Body of pancreas (tissue), 4 donors: ENCODE measurements at places on chromosomes 13 and 19.

DNA sequence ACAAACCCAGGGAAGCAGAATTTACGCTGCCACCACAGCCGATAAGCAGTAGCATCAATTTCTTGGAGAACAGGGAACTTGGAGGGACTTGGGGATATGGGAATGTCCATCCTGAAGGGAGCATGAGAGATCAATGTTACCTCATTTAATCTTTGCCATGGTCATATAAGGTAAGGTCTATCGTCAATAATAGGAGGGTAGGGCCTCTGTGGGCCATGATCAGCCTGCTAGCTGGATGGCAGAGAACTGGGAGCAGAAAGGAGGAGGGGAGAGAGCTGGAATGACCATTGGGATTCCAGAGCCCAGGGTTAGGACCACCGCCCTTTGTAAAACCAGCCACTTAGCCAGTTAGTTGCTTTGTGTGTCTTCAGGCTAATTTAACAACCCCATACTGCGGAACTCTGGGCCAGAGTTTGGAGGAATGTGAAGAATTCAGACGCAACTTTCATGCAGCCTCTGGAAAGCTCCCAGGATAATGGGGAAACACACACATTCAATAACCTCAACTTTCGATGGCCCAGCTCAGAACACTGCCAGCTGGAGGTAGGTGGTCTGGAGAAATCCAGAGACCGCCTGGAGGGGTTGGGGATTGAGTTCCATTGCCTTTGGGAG, 40.3 kb downstream of the ZNF557 start:
- peak; percentile 46 for DNase-seq

GRCh38 chr13:46717856-46718255, 79.1 kb downstream of the ESD start:
- DNase-seq = no peak

- peak; percentile 95 for DNase-seq
These were observed 29.3 kb upstream of the NANOS3 start for GRCh38 chr19:13847407-13848339.

GRCh38 chr19:7217861-7218260, 76.4 kb downstream of the INSR start:
- no peak for DNase-seq

GRCh38 chr13:22311734-22312404, 641.0 kb downstream of the FGF9 start:
- DNase-seq = peak; percentile 8

- peak; percentile 55 for DNase-seq
These were observed 8.1 kb downstream of the STK11 start for GRCh38 chr19:1213391-1214286.

DNA sequence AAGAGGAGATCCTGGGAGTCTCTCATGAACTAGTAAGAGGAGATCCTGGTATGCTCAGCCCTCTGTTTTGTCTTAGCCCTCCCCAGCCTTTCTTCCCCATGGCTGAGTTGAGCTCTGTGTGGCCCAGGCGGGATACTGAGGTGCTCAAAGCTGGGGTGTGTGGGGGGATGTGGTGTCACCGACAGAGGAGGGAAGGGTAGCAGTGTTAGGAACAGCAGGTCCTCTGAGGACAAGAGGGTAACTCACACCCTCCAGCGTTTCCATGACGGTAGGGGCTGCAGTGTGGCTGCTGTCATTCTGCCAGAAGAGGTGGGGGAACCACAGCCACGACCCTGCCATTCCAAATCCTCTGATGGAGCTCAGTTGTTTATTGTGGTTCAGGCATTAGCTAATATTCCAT, 691 bp downstream of the KIR2DL4 start:
- DNase-seq = no peak

DNA sequence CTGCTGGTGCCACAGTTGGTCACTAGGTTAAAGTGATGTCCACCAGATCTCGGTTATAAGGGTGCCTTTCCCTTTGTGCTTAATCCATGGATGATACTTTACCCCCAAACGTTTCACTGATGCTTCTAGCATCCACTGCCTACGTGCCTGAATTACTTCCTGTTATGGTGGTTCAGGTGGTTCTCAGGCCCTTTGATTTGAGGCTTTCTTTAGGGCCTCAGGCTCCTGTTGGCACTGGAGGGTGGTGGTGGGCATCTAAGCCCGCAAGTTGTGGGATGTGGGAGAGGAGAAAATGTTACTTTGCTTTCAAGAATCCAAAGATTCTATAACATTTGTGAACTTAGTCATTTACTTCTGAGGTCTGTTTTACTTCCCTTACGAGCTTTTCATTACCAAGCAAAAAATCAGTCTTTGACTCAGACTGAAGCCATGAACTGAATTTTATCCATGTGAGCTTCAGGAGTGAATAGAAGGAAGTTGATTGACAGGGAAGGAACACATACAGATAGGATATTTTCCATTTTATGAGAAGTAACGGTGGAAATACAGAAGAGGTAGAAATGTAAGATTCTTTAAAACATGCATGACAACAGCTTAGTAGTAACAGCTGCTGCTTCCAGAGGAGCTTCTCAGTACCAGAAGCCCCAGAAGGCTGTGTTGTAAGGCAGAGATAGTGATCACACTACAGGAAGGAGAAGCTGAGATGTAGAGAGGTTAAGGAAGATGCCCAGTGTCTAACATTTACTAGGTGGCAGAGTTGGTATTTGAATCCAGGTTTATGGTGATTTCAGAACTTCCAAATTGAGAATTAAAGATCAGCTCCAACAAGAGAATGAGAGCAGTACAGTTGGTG, 65.0 kb downstream of the ARHGEF7 start:
- DNase-seq = no peak

DNA sequence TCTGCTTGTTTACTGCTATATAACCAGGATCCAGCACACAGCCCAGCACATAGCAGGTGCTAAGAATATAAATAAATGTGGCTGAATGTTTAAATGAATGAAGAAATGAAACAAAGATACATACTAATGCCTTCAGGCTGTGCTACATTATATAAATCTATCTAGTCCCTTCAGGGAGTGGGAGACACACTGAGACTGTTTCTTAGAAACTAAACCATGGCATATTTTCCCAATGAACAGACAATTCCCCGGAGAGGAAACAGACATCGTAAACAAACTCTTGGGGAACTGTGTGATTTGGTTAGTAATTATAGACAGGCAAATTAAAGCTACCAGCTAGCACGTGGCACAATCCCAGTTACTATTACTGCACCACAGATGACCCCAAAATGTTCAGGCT, 9.7 kb upstream of the FEM1A start:
- no peak for DNase-seq

GRCh38 chr19:2266183-2266993, 10.2 kb upstream of the JSRP1 start:
- peak; percentile 77 for DNase-seq

- no peak for DNase-seq
These were observed 2.5 kb downstream of the COX6B2 start for GRCh38 chr19:55352040-55352439.

DNA sequence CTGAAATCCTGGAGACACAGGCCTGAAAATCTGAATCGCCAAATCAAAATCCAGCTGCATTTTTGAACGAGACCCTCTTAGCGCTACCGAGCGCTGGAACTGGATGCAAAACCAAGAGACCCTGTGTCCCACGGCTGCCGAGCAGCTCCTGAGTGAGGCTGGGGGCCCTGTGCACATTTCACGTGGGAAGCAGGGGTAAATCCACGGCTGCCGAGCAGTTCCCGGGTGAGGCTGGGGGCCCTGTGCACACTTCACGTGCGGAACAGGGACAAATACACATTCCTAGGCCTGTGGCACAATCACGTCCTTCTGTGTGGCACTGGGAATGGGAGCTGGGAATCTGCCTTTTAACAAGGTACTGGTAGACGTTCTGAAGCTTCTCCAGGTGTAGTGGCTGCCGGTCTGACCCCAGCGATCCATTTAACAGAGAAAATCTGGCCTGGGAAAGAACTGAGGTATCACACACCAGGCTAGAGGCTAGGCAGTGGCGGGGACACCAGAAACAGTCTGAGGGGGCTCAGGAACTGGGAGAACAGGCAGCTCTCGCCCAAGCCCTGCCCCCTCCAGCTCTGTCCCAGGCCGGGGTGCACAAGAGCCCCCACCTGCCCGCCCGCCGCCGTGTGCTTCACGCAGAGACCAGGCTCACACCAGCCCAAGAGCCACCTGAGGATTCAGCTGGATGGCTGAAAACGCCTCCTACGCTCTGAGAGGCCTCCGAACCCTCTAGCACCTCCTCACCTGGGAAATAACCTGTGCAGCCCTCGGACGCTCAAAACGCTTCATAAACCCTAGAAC, 11.0 kb upstream of the C2CD4C start:
- DNase-seq = peak; percentile 6

GRCh38 chr19:35488677-35489076, 1.6 kb downstream of the KRTDAP start:
- no peak for DNase-seq

DNA sequence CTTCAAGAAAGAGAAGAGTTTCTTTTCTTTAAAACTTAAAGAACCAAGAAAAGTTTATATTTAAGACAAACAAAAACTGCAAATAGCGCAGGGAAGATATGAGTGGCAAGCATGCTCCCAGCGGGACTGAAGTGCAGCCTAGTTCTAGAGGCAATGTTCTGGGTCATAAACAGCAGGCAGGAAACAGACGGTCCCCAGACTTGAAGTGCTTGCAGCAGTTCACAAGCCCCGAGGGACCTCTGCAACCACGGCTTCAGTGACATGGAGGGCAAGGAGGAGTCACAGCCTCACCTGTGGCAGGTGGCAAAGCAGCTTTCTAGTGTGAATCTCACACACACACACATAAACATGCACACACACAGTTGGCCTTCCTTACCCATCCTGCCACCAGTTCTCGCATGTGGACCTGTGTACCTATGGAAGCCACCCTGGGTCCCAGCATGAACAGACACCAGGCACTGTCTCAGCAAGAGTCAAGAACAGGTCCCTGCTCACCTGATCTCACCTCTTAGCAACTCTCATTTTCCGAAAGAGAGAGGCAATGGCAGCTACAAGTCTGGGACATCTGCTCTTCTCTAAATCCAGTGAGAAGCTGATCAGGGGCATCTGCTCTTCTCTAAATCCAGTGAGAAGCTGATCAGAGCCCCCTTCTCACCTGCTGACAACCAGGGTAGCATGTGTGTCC, 162.0 kb downstream of the EFNB2 start:
- no peak for DNase-seq

GRCh38 chr13:69641773-69642172, 465.9 kb upstream of the ATXN8OS start:
- no peak for DNase-seq

DNA sequence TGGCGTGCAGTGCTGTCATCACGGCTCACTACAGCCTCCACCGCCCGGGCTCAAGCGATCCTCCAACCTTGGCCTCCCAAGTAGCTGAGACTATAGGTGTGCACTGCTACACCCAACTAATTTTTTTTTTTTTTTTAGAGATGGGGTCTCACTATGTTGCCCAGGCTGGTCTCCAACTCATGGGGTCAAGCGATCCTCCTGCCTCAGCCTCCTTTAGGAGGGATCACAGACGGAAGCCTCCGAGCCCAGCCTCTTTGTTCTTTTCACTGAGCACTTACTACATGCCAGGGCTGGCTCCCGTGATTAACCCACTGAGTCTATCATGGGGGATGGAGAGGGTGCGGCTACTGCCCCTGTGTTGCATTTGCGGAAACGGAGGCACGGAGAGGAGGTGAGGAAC, 12.9 kb upstream of the CACTIN start:
- no peak for DNase-seq

- DNase-seq = no peak
These were observed 437.0 kb downstream of the KLF12 start for GRCh38 chr13:73697166-73697565.

- DNase-seq = no peak
These were observed 6.0 kb downstream of the SPRED3 start for GRCh38 chr19:38394488-38394887.

GRCh38 chr13:68027306-68027705, 797.2 kb upstream of the PCDH9 start:
- DNase-seq = no peak

- DNase-seq = no peak
These were observed 36.9 kb downstream of the DHRS12 start for GRCh38 chr13:51767100-51767499.

DNA sequence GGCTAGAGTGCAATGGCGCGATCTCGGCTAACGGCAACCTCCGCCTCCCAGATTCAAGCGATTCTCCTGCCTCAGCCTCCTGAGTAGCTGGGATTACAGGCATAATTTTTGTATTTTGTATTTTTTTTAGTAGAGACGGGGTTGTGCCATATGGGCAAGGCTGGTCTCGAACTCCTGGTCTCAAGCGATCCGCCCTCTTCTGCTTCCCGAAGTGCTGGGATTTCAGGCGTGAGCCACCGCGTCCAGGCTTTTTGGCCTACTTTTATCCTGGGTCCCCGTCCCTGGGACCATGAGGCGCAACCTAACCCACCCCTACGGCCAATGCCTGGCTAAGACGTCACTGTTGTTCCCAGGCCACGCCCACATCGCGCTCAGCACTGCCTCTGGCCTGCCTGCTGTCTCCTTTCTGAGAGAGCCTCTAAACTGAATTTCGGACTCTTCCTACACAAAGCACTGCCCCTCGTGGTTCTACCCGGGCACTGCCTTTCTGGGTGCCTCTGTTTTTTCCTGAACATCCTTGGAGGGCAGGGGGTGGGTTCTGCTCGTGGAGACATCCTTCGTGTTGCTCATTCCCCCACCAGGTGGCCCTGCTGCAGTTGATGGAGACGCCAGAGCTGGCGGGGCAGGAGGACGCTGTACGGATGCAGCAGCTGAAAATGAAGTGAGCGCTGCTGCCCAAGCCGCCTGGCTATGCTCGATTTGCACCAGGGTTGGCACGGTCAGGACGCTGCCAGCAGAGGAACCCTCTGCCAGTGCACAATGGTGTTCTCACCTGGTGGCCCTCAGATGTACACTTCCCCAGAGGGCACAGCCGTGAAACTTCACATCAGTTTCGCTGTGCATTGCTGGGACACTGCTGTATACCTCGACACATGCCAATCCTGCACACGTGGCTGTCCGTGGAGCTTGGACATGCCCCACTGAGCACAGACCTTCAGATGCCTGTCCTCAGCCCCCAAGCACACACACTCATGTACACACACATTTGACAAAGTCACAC, 2.0 kb downstream of the REX1BD start:
- no peak for DNase-seq

GRCh38 chr13:37669845-37670244, 71.3 kb upstream of the POSTN start:
- no peak for DNase-seq

- DNase-seq = no peak
These were observed 67.7 kb upstream of the SERP2 start for GRCh38 chr13:44305917-44306370.
